Activated CD4-positive, alpha-beta T cell treated with anti-CD3 and anti-CD28 coated beads, Interleukin-10, Interleukin-2, amounts not matched to agents 100 ng/mL and 50 ng/mL, durations not matched to agents 16 hours and 8 hours (primary cell): ENCODE measurements at places on chromosomes 11 and 22.

DNA sequence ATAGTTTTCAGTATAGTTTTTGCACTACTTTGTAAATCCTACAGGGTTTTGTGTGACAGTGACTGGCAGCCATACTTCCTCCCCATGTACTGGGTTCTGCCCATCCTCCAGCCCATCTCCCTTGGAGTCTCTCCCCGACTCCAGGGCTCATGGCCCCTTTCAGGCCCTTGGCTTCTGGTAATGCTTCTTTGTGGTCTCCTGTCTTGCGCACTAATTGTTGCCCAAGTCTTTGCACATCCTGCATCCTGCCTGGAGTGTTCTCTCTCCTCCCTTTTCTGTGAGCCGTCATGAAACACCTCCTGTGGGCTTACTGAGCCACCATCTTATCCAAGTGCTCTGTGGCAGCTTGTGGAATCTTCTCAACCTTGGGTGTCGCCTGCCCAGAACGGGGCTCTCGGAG lies 11.4 kb upstream of the KCNQ1OT1 start:
- no peak for DNase-seq

DNA sequence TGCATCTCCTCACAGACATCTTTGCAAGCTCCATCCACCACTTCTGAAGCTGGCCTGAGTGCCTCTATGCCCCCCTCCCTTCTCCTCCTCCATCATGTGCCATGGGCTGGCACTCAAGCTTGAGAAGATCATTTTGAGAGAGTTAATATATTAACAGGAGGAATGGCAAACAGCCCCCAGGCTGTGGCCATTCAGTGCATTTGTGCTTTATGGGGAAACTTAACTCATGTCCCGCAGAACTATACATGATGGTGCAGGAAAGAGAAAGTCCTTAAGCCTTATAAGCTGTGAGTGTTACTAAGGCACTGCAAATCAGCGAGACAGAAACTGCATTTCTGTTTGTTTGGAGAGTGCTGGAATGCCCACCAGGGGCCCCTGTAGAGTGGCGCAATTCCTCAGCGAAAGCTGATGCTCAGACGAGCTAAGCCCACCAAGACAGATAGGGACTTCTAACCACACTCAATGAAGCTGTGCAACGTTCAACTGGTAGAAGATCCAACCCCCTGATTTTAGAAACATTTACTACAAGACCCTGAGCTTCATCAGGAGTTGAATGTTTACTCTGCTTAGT lies 26.8 kb upstream of the PHLDA2 start:
- DNase-seq: no peak

DNA sequence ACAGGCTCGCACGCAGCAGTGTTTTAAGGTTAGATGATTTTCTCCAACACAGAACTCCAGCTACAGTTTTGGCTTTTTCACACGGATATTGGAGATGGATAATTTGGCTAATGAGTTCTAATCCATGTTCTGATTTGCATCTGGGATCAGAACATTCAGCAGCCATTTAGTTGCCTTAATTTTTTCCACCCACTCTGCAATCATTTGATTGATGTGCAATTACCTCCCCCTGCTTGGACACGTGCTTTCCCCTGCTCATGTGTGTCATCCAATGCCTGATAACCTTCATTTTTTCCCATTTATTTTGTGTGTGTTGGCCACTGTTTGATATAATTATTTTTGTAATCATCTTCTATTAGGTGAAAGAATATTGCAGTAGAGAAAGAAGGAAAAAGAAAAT lies 257.8 kb downstream of the ST3GAL4 start:
- no peak for DNase-seq

DNA sequence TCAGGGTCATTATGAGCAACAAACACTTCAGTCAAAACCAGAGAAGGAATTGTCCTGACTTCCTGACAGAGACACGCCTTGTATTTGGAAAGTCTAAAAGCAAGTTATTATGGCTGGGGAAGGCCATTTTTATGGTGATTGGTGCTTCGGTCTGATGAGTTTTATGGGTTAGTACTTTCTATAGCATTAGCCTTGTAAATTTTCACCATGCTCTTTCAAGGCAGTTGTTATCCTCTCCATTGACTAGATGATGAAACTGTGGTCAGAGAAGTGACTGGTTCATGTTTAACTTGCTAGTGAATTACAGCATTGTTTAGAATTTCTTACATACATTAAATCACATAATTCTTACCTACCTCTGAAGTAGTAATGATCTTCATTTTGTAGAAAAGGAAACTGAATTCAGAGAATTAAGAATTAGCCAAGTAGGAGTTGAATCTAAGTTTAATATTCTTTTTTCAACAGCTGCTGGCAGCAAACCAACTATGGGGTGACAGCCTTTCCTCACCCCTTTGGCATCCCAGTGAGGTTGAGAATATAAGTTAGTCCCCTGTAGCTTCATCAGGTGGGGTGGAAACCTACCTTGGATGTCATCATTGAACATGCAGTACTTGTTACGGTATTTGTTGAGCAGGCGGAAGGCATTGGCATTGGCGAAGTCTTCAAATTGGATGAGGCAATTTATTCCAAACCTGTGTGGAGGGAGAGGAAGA lies 90.0 kb downstream of the CCDC81 start:
- no peak for DNase-seq

DNA sequence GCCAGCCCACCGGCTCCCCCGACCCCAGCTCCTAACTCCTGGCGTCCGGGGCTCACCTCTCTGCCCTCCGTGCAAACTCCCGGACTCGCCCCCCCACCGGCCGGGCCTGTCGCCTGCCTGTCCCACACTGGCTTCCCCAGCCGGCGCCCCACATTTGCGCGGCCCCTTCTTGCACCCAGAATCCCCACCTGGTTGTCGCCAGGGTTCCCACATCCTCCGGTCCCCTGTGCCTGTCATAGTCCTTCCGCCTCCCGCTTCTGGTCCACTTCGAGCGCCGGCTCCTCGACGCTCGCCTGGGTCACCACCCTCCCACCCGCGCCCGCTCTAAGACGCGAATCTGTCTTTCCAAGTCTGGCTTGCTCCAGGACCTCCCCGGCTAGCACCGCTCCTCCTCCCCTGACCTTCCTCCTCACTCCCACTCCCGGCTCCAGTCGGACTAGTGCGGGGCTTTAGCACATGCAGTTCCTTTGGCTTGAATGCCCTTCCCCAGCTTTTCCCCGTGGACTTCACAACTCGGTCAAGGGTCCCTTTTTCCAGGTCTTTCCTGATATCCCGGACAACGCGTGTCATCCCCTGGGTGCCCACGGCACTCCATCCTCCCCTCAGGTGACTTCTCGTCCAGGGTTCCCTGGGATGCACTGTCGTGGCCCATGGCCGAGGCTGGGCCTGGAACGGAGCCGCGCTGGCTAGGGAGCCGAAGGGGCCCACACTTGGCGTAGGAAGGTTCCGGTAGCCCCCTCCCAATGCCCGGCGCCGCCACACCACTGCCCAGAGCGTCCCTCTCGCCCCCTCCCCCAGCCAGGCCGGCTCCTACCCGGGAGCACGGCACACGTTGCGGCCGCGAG lies 635 bp downstream of the SCARF2 start:
- no peak for DNase-seq

- DNase-seq: no peak
Observed at GRCh38 chr11:115922876-115923275, 418.7 kb upstream of the CADM1 start.

DNA sequence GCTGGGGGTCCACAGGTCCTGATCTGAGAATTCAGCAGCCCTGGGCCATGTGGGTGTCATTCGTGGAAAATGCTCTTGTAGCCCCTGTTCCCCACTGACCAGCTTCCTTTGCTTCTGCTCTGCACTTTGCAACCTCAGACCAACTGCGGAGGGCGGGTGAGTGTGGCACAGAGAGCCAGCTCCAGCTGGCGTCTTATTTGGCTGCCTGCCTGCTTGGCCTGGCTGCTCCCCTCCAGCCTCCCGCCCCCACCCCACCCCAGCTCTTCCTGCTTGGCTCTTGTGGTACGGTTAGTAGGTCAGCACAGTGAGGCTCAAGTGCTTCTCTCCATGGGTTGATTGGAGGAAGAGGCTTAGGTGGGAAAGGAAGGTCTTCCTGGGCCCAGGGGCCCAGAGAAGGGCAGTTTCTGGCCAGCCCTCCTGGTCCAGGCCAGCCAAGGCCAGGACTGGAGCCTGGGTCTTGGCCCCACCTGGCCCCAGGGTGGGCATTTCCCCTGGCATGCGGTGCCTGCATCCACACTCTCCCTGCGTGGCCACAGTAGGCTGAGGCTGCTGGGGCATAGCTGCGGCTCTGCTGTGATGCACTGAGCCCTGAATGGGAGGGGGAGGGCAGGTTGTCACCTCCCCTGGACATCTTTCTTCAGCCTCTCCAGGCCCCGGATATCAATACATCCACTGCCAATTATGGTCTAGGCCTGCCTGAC lies 26.5 kb downstream of the MYO7A start:
- DNase-seq: no peak

DNA sequence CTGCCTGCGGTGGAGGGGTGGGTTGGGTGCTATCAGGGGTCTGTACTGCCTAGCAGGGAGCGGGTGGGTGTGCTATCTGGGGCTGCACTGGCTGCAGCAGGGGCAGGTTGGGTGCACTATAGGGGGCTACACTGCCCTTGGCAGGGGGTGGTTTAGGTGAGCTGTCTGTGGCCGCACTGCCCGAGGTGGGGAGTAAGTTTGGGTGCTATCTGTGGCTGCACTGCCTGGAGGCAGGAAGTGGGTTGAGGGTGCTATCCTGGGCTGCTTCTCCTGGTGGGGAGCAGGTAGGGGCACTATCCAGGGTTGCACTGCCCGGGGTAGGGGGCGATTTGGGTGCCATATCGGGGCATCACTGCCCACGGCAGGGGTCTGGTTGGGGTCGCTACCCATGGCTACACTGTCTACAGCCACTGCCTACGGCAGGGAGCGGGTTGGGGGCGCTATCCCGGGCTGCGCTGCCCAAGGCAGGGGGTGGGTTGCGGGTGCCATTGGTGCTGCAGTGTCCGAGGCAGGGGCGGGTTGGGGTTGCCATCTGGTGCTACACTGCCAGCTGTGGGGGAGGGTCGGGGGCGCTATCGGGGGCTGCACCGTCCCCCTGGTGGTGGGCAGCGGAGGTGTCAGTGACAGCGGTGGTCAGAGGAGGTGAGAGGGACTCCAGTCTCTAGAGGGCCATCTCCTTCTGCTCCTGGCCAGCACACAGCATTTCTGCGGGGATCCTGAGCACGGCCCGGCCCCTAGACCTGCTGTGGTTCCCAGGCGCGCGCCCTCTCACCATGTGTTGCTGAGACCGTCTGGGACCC lies 1.3 kb upstream of the RFPL2 start:
- DNase-seq: no peak

- no peak for DNase-seq
Observed at GRCh38 chr11:100105255-100105981, 581.7 kb upstream of the ARHGAP42 start.

DNA sequence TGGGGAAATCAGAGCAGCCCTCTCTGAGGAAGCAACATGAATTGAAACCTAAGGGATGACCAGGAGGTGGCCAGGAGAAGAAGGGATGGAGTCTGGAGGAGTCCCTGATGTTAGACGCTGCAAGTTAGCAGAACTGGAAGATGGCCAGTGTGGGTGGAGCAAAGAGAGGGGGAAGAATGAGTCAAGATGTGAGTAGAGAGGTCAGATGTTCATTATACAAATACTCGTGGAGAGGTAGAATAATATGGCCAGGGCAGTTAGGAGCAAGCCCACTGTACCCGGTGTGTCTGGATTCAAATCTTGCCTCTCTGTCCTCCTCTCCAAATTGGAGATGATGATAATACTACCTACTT lies 242.0 kb downstream of the TENM4 start:
- DNase-seq: no peak

DNA sequence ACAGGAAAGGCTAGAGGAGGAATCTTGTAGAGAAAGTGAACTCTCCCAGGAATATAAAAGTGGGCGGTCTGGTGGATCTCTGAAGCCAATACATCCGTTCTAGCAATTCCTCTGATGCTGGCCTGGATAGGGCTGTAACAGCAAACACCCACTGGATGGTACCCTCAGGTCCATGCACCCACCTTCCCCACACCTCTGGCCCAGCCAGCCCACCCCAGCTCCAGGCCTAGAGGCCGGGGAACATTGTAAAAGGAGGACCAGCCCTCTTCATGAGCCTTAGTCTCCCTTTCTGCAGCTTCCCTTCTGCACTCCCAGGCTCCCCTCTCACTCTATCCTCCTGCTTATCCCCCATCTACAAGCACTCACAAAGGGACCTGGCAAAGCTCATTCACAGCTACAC lies 443.9 kb downstream of the BUD13 start:
- DNase-seq: no peak

DNA sequence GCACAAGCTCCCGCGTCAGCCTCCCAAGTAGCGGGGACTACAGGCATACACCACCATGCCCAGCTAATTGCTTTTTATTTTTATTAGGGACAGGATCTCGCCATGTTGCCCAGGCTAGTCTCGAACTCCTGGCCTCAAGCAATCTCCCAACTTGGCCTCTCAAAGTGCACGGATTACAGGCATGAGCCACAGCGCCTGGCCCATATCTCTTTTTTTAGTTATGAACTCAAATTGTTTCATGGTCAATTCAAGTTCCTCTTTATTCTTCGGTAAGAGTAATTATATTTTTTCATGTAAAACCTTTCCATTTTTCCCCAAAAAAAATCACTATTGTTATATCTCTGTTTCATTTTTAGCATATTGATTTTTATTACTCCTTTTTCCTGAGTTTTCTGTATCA lies 25.5 kb downstream of the FCHSD2 start:
- no peak for DNase-seq

- DNase-seq: peak; percentile 97
Observed at GRCh38 chr22:40856513-40857308, at the start of the genes ST13 and XPNPEP3. Gene ST13, minus strand, starts transcription at chr22:40856639. Its CDS starts 99 bp downstream, at chr22:40856540. Gene XPNPEP3, plus strand, starts transcription at chr22:40857148. Its CDS starts 34 bp downstream, at chr22:40857182.

DNA sequence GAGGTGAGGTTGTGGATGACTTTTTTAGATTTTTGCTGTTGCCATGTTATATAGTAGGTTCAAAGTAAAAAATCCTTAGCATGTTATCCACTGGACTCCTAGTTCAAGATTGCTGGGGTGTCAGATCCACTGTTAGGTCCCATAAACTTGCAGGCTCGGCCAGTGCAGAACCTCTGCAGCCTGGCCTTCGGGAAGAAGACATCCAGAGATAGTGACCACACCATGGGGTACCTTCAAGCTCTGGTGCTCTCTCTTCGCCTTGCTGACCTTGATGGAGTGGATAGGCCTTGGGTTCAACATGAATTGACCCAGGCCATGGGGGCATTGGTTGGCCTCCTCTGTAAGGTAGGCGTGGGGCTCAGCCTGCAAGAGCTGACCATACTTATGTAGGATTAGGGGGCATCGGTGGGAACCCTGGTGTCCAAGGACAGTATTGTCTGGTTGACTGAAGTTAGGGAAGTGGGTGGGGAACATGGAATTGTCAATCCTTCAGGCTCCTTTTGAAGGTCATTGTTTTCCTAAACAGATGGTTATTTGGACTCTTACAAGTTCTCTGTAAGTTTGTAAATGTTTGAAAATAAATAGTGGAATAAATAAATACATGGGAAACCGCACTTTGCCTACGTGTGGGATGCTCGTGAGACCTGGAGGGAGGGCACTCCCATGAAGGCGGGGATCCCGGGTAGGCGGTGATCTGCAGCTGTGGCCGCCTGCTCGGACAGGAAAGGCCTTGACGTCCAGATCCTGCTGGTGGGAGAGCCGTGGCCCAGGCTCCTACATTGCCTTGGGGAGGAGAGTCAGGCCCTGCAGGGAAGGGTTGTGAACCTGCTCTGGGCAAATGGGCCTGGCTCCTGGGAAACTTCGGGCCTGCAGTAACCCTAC lies 37.1 kb downstream of the BCR start:
- no peak for DNase-seq
